Stimulated activated naive CD4-positive, alpha-beta T cell treated with Interleukin-2 at 50 U/mL for 16 hours (primary cell): ENCODE measurements at places on chromosomes 11 and 22.

GRCh38 chr11:11265994-11266606 is 87.0 kb downstream of the CSNK2A3 start:
- peak; percentile 34 for DNase-seq

DNA sequence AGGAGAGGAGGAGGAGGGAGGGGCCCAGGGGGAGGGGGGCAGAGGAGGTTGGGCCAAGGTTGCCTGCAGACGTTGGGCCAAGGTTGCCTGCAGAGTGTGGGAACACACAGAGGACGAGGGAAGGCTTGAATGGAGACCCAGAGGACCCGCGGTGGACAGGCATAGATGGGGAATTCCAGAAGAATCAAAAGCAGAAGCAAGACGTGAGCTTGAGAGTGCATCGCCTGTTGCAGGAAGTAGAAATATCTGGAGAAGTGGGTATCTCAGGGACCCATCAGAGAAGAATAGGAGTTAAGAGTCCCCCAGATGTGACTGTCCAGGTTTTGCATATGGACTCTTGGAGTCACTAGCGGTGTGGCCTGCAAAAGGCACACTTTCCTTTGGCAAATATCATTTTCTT is 670.2 kb downstream of the TBC1D22A start:
- DNase-seq: no peak

DNA sequence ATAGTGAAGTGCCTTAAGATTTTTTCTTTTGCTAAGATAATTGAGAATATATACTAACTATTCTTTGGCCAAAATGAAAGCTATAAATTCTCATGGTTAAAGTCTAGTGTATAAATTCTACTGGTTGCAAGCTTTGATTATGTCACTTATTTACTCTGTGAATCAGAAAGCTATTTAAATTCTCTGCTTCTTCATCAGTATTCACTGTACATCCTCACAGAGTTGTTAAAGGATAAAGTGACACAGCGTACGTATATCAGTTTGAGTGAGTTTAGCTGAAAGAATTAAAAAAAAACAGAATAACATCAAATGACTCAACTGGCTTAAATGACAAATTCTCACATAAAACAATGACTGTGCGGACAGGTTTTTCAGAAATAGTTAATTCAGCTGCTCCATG is 453.1 kb downstream of the NELL1 start:
- no peak for DNase-seq

GRCh38 chr22:42418811-42419242 is 13.4 kb downstream of the NFAM1 start:
- no peak for DNase-seq
